ENCODE measurements at places on chromosomes 3 and 15.

DNA sequence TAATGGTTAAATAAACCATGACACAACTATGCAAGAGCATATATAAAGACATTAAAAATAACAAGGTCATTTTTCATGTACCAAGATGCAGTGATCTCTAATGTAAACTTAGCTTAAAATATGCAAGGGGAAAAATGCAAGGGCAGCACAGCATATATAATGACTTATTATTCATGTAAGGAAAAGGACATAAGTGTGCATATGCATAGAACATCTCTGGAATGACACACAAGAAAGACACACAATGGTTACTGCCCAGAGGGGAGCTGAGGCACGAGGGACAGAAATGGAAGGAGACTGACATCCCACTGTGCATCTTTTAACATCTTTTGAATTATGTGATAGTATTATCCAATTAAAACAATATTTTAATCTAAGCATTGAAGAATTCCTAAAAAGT is 79.0 kb downstream of the FHIT start:
- DNase-seq: no peak

DNA sequence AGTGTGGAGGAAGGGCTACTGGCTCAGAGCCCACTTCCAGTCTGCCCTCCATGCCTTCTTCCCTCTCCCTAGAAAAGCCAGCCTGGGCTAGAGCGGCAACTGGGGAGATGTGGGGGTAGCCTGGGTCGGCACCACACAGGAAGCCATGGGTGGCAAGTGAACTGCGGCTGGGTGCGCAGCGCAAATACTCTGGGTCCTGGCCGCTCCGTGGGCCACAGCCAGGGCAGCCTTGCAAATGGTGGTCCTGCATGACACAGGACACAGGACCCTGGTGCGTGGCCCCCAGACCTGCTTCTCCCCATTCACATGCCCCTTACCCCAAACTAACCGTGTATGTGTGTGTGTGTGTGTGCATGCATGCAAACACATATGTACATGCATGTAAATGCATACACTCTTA is 25.7 kb downstream of the PRKCD start:
- DNase-seq: no peak

- peak; percentile 99 for DNase-seq
These were observed 43.0 kb upstream of the ABI3BP start for GRCh38 chr3:101036213-101036618.

DNA sequence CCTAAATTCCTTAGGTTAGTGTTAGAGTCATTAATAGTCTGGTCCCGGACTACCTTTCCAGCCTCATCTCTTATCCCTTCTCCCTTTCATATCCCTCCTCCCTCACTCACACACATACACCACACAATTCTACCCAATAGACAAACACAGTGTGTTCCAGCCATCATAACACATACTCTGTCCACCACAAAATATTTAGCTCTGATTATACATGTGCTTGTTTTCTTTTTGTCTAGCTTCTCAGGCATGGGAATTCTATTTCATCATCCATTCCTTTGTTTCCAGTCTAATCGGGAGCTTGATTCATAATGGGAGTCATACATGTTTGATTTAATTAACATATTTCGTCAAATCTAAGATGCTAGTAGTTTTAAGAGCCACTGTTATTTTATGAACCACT is 161.8 kb upstream of the BFSP2 start:
- peak; percentile 8 for DNase-seq

GRCh38 chr3:107366766-107367165 is 10.5 kb upstream of the CCDC54 start:
- DNase-seq: peak; percentile 32

GRCh38 chr3:184176377-184177330 is 2.0 kb downstream of the AP2M1 start:
- peak; percentile 97 for DNase-seq

GRCh38 chr15:42068601-42069000 is 25.8 kb downstream of the PLA2G4D start:
- no peak for DNase-seq

- peak; percentile 86 for DNase-seq
These were observed 48.9 kb downstream of the RFTN1 start for GRCh38 chr3:16464511-16465148.

DNA sequence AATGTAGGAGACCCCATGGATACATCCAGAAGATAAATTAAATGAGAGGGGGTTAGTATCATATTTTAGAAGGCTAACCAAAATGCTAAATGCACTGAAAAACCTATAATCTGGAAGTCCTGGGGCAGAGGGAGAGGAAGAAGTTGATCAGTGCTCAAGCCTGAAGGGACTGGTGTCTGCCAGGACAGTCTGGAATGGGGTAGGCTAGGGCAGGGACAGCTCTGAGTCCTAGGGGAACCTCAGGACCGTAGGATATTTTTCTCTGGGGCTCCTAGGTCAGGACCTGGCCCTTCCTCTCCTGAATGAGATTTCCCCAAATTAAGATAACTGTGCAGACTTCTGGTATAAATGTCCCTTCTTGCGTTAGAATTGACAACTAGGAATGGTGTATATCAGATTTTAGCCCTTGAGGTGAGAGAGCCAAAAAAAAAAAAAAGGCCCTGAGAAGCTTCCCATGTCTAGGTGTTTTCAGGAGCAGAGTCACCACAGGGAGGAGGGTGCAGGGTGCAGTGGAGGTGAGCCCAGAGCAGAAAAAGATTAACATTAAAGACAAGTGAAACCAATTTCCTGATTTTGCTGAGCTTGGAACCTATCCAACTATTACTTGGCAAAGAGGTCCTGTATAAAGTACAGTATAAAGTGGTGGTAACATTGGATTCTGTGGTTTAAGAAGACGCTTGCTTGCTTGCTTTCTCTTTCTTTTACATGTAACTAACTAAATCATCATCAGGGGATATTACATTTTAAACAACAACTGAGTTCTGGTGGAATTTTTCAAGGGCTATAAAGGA is 63.5 kb downstream of the HACD2 start:
- peak; percentile 27 for DNase-seq

All from fibroblast of skin of right quadriceps (primary cell).